ENCODE measurements at places on chromosomes 7 and 10.
A peak's percentile ranks its signal among the peaks of the same experiment; 100 is the strongest.

DNA sequence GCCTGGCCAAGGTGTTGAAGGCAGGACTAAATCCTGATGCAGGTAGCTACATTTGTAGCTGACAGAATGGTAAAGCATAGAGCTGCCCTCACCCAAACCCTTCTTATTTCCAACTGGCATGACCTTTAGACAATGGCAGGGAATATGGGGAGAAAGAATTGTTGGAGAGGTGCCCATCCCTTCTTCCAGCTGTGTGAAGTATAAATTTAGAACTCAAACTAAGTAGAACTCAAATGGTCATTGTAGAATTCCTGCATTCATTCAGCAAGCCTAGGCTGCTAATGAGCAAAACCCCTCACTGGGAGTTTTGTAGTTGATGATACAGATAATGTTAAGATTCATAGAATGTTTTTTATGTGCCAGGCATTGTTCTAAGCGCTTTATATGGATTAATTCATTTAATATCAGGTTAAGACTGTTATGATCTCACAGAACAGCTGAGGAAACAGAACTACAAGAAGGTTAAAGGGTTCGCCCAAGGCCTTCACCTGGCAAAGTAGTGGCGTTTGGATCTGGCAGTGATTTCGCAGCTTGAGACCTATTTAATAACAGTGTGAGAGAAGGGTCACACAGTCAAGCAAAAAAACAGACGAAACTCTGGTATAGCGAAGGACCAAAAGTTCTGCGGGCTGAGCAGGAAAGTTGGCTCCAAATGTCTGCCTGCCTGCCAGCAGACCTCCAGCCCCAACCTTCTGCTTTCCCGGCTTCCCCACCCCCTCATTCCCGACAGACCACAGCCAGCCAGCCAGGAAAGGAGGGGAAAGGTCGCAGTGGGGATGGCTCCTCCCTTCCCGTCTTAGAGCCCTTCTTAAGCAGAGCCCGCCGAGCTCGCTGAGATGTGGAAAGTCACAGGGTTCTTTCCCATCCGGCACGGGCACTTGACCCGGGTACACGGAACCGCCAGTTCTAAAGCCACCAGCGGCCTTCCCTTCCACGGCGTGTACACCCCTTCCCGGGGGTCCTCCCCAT is 1.6 kb upstream of the HILPDA start:
- no peak for DNase-seq

DNA sequence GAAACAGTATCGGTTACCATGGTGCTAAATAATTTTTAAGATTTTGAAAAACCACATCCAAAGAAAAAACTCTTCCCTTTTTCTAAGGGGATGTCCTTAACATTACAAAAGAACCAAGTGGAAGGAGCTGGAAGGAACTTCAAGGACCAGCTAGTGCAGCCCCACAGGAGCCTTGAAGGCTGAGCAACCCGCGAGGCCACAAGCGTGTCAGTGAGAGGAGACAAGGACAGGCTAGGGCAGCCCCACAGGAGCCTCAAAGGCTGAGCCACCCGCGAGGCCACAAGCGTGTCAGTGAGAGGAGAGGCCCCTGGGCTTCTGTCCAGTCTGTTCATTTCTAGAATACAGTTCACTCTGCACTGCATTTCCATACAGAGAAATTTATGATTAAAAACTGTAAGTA is 80.1 kb upstream of the ATP6V0A4 start:
- no peak for DNase-seq

DNA sequence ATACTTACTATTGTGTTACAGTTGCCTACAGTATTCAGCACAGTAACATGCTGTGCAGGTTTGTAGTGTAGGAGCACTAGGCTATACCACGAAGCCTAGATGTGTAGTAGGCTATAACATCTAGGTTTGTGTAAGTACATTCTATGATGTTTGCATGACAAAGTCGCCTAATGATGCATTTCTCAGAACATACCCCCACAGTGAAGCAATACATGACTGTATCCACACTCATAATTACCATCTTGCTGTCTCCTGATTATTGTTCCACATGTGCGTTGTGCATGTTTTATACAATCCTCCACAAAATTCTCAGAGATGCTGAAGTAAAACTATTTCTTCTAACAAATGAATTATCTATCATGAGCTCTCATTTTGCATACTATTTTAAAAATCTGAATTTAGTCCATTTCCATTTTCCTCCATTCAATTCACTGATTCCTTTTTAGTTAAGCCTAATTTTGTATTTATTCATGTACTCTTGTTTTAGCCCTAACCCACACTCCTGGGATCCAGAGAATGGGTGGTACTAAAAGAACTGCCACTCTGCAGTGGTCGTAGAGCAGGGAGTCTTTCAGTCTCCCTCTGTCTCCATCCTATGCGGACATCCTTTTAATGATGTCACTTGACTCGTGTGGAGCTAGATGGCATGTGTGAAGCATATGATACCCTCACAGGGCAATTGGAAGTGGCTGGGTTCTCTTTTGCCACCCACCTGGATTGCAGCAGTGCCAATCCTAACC is 67.6 kb upstream of the CAV2 start:
- no peak for DNase-seq

- DNase-seq = no peak
Observed at GRCh38 chr7:77348371-77348813, 67.8 kb downstream of the GSAP start.

- no peak for DNase-seq
Observed at GRCh38 chr7:147564786-147565476, 1025.6 kb upstream of the C7orf33 start.

GRCh38 chr10:33974976-33975478 is 640.6 kb upstream of the NRP1 start:
- DNase-seq = no peak

GRCh38 chr7:150972023-150972468 is 6.1 kb downstream of the KCNH2 start:
- no peak for DNase-seq

DNA sequence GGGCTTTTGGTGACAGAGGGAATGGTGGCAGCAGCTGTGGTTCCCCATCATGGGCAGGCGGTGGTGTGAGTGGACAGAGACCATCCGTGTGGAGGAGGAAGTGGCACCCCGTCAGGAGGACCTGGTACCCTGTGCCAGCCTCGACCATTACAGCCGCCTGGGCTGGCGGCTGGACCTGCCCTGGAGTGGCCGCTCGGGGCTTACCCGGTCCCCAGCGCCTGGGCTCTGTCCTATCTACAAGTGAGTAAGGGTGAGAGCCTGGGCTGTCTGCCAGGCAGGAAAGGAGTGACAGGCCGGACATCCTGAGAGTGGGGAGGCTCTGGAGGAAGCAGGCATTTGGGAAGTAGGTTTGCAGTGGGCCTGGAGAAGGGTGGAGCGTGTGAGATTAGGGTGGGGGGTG is 2.9 kb upstream of the ZNF467 start:
- peak; percentile 27 for DNase-seq

- no peak for DNase-seq
Observed at GRCh38 chr7:34043461-34044305, 138.3 kb downstream of the BMPER start.

- DNase-seq = no peak
Observed at GRCh38 chr10:131947631-131948347, 33.9 kb downstream of the BNIP3 start.

DNA sequence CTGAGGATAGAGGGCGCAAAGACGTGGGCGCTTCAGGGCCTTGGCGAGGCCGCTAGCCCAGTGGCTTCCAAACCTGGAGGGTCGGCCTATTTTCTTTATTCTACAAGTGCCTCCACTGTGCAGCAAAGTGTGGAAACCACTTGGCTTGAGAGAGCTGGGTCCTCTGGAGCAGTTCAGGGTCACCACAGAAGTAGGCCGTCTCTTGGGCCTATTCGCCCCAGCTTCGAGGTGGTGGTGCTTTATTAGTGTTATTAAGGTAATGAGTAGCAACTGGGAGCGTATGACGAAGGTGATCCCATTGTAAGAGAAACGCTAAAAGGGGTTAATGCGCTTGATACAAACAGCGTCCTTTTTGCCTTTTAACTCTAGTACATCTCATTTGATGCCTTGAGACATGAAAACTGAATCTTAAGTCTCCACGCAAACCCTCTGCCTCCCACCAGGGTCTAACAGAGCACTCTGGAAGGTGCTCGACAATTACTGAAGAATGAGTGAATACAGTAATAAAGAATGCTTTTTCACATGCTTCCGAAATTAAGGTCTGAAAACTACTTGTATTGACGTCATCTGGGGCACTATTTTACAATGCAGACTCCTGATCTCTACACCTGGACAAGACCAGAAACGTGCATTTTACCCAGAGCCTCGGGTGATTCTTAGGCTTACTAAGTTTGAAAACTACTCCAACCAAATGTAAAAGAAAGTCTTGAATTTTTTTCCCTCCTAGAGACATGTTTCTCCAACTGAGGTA is 647 bp upstream of the GSAP start:
- no peak for DNase-seq

GRCh38 chr10:3159152-3159551 is 13.4 kb downstream of the PITRM1 start:
- DNase-seq = no peak

DNA sequence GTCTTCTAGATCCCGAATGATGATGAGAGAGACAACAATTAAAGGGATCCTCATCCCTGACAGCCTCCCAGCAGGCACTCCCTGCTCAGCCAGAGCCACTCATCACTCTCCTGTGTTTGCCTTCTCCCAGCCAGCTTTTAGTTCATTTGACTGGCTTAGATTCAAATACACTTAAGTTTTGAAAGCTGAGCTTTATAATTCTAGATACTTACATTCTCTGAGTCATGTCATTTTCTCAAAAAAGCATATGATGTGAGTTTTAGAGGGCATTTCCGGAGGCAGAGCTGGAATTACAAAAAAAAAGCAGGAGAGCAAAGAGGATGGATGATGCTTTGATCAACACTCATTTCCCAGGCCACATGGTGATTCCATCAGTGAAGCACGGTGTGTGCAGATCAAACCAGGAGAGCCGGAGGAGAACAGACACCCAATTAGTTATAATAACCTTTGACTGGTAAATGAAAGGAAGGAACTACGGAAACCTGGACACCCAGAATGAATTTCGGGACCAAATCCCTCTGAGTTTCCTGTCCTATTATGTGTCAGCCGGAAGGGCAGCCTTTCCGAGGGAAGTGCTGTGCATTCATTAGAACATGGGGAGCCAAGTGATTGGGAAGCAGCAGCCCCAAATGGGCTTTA is 81.5 kb upstream of the HPS1 start:
- no peak for DNase-seq

DNA sequence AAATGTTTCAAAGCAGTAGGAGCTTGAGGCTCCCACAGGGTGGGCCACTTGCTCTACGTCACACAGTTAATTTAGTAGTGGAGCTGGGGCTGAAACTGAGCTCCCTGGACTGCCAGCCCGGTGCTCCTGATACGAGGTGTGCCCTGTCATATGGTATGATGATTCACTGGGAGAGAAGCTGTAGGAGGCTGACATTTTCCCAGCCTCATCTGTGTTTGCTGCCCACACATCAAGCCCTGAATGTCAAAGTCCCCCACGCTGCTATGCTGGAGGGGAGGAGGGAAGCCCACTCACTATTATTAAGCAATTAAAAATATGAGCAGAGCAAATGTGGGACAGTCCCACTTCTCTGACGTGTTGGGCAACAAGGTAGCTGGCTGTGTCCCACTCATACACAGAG is 81.2 kb upstream of the SORCS3 start:
- peak; percentile 65 for DNase-seq

GRCh38 chr10:71459513-71459912 is 62.8 kb downstream of the CDH23 start:
- no peak for DNase-seq

GRCh38 chr10:33235951-33236350 is 98.5 kb downstream of the NRP1 start:
- DNase-seq = no peak

DNA sequence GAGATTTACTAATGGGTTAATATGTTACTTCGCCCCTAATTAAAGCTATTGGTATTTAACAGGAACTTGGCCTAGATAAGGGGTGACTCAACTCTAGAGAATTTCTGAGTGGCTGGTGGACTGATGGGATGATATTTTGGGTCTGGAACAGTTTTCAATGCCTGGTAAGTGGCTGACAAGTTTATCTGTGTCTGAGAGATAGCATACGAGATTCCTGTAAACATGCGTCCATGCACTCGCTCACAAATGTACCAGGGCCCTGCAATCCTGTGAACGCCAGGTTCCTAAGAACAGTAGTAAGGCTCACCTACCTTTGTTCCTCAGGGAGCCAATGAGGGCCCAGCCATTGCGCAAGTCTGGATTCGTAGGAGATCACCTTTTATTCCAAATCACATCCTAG is 683.8 kb upstream of the ANKRD30A start:
- no peak for DNase-seq

- no peak for DNase-seq
Observed at GRCh38 chr7:8433477-8434289, at the start of gene NXPH1. TSS of gene NXPH1 (plus strand) at chr7:8433609.
